NCI-H526 treated with DMSO at 0.1 percent for 48 hours (cell line): ENCODE measurements at places on chromosomes 6 and 20.
A peak's percentile ranks its signal among the peaks of the same experiment; 100 is the strongest.

DNA sequence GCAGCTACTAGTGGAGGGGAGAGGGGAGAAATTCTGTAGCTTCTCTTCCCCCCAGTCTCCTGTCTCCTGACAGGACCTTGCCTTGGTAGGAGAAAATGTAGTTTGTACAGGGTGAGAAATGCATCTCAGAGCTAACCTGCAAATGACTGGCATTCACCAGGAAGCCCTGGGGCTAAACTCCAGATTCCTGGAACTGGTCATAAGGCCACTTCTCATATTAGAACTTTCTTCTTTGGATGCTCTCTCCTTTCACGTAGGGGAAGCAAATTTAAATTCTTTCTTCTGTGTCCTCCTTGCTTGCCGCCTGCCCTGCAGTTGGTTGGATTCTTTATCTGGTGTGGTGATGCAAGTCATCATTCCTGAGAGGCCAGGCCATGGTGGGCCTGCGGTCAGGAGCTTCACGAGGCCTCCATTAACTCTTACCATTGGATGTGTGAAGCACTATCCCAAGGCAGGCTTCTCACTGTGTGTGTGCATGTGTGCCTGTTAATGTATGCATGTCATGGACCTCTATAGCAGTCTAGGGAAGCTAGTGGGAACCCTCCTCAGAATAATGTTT lies 182.0 kb downstream of the PHF3 start:
- no peak for DNase-seq

DNA sequence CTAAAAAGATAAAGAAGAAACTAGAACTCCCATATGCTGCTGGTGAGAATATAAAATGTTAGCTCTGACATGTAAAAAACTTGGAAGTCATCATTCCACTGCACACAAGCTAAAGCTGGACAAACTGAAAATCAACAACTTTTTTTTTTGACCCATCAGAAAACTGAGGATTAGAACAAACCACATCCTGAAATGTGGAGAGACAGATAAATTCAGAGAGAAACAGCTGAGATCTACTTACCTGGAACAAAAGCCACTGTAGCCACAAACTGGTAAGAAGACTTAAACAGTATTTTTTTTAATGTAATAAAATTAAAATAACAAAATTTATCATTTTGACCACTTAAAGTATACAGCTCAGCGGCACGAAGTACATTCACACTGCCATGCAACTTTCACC lies 408.5 kb upstream of the RGS17 start:
- DNase-seq: no peak

DNA sequence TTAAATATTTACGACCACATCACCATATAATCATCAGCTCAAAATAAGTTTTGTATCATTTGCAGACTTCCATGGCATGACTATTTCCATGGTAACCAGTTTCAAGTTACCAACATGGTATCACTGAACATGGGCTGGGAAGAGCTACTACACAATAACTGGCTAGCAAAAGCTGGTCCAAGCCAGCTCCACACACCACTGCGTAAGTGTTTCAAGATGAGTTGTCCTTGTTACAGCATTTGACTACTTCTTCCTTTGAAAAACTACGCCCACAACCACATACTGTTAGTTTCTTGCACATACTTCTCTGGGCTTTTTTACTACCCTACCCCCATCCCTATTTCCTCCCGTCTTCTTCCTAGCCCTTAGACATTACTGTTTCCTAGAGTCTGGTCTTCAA lies 8.5 kb downstream of the CD164 start:
- no peak for DNase-seq

- DNase-seq: no peak
These were observed 320.7 kb downstream of the CDH4 start for GRCh38 chr20:61572789-61573188.

DNA sequence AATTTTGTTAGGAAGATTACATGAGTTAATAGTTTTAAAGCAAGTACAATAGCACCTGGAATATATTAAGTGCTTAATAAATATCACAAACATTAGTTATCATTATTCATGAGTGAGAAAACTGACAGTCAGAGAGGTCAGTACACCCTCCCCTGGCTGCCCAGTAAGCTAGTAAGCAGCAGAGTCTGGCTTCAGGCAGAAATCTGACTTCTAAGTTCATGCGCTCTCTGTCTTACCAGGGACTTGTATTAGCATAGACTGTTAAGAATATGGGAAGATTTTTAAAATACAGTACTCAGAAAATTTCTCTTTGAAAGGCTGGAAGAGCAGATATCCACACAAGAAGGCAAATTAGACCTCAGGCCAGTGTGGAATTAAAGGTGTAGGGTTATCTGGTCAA lies 40.8 kb downstream of the BCAS1 start:
- DNase-seq: no peak

GRCh38 chr6:160010067-160010466 lies 41.2 kb downstream of the IGF2R start:
- no peak for DNase-seq

DNA sequence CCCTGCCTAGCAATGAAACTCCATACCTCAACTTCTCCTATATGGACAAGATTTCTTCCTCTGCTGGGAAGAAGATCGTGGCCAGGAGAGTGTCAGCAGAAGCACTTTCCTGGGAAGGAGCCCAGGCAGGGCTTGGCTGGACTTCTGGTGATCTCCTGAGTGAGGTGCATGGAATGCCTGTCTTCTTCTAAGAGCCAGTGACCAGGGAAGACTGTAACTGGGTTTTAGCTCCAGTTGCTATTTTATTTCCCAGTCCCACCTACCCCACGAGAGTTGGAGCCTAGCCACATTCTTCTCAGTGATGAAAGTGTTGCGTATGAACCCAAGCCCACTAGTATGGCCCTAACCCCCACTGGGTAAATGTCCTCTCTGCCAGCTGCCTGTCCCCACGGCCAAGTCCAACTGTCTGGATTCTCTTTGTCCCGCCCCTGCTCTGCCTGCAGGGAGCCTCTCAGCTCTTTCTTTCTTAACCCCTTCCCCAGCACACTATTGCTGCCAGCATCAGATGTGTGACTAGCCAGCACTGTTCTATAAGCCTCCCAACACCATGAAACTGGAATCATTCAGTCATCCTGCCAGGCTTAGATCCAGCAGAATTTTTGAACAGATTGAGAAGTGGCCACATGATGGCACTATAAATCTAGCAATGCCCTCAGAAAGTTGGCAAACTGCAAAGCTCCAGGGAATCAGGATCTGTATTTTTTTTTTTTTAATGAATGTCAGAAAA lies 69.8 kb upstream of the FAM184A start:
- DNase-seq: peak; percentile 58

GRCh38 chr6:125753218-125753936 lies 3.9 kb downstream of the HEY2 start:
- DNase-seq: no peak

DNA sequence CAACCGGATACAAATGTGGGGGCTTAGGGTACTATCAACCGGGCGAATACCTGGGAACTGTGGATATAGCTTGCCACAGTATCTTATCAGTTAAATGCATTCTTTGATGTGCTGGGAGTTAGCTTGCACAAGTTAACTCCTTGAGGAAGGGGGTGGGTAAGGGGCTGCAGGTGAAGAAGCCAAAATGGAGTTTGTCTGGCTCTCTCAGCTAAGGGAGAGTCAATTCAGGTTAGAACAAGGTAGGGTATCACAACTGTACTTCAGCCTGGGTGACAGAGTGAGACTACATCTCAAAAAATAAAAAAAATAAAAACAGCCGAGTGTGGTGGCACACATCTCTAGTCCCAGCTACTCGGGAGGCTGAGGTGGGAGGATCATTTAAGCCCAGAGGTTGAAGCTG lies 8.5 kb upstream of the BTN1A1 start:
- DNase-seq: no peak

GRCh38 chr20:22681591-22682248 lies 97.3 kb upstream of the FOXA2 start:
- DNase-seq: no peak

- DNase-seq: no peak
These were observed 95.1 kb upstream of the EXOC2 start for GRCh38 chr6:788058-788457.

- no peak for DNase-seq
These were observed 11.4 kb upstream of the SIRT5 start for GRCh38 chr6:13563009-13563408.

GRCh38 chr6:26252077-26252472 lies 112.9 kb upstream of the BTN3A2 start:
- no peak for DNase-seq

- no peak for DNase-seq
These were observed 20.6 kb upstream of the FNDC1 start for GRCh38 chr6:159148641-159149040.

- no peak for DNase-seq
These were observed 171.9 kb downstream of the JARID2 start for GRCh38 chr6:15417811-15418210.

- no peak for DNase-seq
These were observed 149.6 kb upstream of the SYNCRIP start for GRCh38 chr6:85792254-85792653.

DNA sequence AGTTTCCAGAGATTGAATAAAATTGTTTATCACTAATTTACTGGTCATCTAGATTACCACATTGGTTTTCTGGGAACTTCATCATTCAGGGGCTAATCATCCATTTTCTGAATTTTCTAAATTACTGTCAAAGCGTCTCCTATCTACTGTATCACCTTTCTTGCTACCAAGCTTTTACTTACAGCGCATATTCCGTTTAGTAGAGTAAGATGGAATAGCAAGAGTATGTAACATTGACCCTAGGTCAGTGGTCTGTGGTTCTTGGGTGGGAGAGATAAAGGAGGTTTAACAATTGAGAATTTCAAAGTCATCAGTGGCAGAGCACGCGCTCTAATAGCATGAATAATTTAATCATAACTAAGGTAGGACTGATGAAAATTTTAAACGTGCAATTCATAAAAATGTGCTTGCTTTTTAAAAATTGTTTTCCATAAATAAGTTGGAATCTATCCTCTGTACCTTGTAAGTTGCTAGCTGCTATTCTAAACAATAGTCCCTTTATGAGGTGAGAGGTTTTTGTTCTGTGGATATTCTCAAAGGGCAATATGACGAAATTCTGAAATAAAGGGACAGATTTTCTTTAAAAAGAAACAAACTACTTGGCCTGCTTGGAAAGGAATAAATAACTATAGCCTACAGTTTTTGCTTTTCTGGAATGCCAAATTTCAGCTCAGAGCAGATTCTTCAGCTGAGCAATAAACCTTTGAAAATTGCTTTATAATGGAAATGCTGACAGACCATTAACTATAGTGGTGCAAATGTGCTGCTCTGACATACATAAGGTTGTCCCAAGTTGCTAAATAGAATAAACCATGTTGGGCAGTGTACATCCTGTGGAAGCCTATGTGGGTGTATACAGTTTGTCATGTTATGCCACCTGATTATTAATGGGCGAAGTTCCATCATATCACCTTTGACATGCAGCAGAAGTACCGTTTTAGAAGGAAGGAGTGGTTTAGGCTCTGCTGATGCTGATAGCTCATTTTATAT lies 84.1 kb downstream of the ZFAND3 start:
- DNase-seq: no peak

DNA sequence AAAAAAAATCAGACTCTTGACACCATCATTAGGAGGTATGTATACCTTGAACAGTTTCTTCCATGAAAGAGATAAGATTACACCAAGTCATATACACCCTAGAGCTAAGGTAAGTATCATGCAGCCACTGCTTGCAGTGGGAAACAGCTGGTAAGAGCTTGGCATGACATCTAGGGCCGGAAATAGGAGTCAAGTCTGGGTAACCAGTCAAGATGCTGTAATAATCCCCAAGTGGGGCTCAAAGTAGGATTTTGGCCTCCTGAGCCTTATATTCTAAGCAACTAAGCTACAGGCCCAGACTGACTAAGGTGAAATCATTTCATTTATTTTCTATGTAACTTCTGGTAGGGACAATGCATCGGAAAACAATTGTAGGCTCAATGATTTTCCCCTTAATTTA lies 23.9 kb downstream of the TRERF1 start:
- DNase-seq: no peak

DNA sequence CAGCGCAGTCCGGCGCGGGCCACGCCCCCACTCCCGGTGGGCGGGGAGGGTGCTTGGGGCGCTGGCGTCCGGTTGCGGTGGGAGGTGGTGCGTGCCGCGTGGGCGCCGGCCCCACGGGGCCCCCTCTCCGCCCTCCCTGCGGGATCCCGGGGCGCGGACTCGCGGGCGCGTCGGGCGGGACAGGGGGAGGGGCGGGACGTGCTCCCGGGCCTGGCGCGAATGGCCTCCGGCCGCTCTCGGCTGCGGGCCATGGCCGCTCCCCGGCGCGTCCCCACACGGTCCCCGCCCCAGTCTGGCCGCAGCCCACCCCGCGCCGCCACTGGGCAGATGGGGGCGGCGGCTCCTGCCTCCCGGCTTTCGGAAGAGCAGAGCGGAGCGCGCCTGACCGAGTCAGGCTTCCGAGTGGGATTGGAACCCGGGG lies 771 bp upstream of the PPP1R3G start:
- DNase-seq: no peak

DNA sequence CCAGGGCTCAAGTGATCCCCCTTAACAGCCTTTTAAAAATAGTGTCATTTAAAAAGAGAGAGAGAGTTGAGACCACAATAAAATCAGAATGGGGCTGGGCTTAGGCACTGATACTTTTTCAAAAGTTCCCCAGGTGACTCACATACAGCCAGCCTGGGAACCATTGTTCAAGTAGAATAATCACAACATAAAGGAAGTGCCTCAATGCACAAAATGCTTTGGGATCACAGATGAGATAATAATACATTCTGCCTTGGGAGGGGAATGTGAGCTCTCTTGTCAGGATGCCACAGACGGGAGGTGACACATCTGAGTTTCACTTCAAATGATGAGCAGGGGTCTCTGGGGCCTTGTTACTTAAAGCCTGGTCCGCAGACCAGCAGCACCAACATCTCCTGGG lies 34.0 kb upstream of the GABRR1 start:
- no peak for DNase-seq

- no peak for DNase-seq
These were observed 50.4 kb downstream of the TCP11 start for GRCh38 chr6:35090734-35091133.

- no peak for DNase-seq
These were observed 6.5 kb upstream of the BTN3A2 start for GRCh38 chr6:26358511-26358981.

- no peak for DNase-seq
These were observed 262.1 kb downstream of the FOXC1 start for GRCh38 chr6:1871724-1872315.

DNA sequence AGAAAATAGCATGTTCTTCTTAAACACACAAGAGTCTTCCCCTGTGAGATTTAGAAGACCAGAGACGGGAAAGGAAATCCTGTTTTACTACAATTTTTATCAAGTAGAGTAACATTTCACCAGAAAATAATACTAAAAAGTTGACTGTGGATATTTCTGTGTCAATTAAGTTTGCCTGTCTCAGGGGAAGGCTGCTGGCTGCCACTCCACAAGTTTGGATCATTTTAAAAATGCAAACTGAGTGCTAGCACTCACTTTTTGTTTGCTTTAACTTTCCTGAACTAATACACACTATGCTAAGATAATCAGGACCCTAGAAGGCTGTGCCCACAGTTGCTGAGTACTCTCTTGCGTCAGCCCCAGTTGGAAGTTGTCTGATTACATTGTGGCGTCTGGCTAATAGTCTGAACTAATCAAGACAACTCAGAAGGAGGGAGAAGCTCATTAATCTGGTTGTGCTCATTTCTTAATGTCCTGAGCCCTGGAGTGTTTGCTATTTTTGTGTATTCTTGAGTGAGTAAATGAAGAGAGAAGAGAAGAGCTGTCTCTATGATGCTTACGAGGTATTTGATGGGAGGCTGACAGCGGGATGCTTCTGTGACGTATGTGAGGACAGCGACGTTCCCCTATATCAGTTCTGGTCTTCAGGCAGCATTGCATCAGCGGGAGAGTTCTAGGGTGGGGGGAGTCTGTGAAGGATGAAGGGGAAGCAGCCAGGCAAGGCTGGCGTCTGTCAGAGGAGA lies 664.2 kb downstream of the QKI start:
- no peak for DNase-seq
